ENCODE measurements at places on chromosomes 4 and X. TPM values are rescaled to one million over a fixed set of nuclear protein-coding genes. Genes with fewer than 3 reads are reported as not detected.

TRIM60 gene
- not detected for total RNA-seq

KCND1 gene
- total RNA-seq = 0.91 TPM

TCEAL2 gene
- not detected for total RNA-seq

EIF1AX gene
- total RNA-seq = 129 TPM

HMGB2 gene
- total RNA-seq = 259 TPM

MAGEA4 gene
- total RNA-seq = not detected

MAGEA1 gene
- not detected for total RNA-seq

GRCh38 chr4:1976416-1977352 lies 32.1 kb downstream of the NELFA start:
- no peak for DNase-seq

GRCh38 chr4:147794314-147794680 lies 62.4 kb downstream of the ARHGAP10 start:
- DNase-seq = no peak

- DNase-seq = no peak
Observed at GRCh38 chr4:109608879-109609278, 48.8 kb downstream of the MCUB start.

DNA sequence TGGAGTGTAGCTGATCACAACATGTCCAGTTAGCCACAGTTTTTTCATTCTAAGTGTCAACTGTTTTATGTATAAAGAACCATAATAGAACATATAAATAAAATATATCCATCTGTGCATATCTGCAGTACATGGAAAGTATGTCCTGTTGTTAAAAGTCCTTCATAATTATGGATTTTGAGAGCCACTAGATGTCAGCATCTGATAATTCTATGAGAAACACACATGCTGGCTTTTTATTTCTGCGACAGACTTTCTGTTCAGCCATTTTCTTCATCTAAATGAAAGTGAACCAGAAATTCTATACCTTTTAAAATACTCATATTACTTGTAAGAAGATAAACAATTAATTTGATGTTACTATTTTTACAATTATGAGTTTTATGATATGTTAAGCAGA lies 251.5 kb downstream of the GPM6A start:
- peak; percentile 47 for DNase-seq

DNA sequence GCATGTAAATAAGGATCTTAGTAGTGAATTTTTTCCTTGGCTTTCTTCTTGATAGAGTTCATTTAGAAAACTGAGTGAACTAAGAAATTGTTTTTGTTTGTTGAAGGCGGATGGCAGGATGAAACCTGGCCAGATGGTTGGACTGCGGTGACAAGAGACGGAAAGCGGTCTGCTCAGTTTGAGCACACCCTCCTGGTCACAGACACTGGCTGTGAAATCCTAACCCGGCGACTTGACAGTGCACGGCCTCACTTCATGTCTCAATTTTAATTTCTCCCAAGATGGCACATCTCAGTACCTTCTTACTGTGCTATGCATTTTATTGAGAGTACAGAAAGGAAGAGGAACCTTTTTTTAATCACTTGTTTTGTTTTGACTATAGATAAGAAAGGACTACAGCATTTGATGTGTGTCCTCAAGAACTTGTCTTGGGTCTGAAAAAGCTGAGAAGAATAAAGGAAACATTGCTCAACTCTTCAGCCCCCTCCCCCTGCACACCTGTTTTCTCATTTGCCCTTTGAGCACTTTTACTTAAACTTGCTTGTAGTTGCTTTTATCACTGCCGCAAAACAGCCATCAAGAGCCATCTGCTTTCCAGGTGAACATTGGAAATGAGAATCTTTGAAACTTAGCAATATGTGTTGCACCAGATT lies 27.4 kb downstream of the ADH5 start:
- DNase-seq = no peak

DNA sequence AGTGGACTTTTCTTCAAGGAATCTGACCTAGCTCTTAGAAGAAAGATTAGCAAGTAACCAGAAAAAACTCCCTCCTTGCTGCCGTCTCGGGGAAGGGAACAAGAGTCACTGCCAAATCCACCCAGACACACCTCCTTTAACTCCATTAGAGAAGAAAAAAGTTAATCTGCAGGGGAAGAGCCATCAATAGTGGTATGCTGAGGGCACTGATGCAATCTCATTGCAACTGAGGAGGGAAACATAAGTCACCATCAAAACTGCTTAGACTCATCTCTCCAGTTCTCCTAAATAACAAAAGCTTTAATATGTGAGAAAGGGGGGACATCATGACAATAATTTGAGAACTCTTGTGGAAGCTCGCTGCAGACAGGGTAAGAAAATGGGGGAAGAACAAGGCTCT lies 49.3 kb upstream of the MAGED4B start:
- DNase-seq = no peak

- no peak for DNase-seq
Observed at GRCh38 chr4:28883211-28883610, 1837.0 kb upstream of the PCDH7 start.

GRCh38 chr4:113209652-113210320 lies 160.3 kb downstream of the ANK2 start:
- DNase-seq = no peak

GRCh38 chr4:1651609-1652008 lies 32.5 kb downstream of the FAM53A start:
- DNase-seq = no peak

DNA sequence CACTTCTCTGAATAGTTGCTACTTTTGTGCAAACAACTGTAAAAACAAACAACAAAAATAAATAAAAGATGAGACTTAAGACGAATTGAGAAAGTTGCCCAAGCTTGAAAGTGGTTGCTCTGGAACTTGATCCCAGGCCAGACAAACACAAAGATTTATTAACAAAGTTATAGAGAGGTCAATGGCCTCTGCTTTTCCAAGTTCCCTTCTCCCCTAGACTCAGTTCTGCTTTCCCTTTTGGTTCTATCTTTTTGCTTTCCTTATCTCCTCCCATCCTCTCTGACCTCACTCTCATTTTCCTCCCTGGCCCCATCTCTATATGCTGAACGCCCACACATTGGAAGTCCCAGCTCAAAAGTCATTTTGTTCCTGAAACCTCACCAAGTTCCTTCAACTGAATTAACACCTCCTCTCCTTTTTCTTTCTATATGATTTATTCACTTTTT lies 82.7 kb downstream of the MXRA5 start:
- peak; percentile 39 for DNase-seq

GRCh38 chr4:40890199-40890598 lies 140.4 kb downstream of the NSUN7 start:
- DNase-seq = no peak

DNA sequence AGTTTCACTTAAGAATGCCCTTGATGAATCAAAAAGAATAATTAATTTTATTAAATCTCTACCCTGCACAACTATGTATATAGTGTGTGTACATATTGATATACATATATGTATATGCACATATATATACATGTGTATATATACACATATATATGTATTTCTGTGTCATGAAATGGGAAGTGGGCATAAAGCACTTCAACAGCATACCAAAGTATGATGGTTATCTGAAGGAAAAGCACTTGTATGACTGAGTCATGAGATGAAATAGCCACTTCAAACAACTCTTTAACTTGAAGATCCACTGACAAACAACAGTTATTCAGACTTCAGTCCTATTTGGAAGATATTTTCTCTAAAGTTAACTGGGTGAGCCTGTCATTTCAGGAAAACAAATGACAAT lies 16.3 kb downstream of the RNF128 start:
- no peak for DNase-seq

GRCh38 chrX:44061968-44062614 lies 88.9 kb upstream of the NDP start:
- no peak for DNase-seq

- DNase-seq = no peak
Observed at GRCh38 chr4:187887906-187888305, 107.7 kb upstream of the ZFP42 start.

DNA sequence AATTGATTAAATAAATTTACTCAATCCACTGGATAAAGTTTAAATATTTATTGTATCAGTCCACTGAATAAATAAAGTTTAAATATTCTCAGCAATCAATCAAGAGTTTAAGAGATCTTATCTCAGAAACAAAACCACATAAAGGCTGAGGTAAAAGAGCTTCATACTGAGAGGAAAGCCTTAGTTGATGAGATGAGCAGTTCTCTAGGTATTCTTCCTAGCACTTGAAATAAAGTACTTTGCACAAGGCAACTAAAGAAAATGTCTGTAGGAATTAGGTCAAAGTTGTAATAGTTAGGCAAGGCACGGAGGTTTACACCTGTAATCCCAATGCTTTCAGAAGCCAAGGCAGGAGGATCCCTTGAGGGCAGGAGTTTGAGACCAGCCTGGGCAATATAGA lies 63.5 kb downstream of the UCHL1 start:
- DNase-seq = peak; percentile 16

GRCh38 chr4:153252122-153252521 lies 47.9 kb downstream of the TRIM2 start:
- DNase-seq = no peak

Measured in A172 (cell line).